Activated T-helper 1 cell treated with anti-CD3 and anti-CD28 coated beads, Interleukin-12 subunit alpha, Interleukin-12 subunit beta, Interleukin-2, Interleukin-4 antibody, amounts not matched to agents 30 ng/mL and 10 ng/mL and 1 ng/mL, durations not matched to agents 14 hours and 24 hours and 36 hours (primary cell): ENCODE measurements at places on chromosomes 1 and 21. TPM values are rescaled to one million over a fixed set of nuclear protein-coding genes. Genes with fewer than 3 reads are reported as not detected.

TCHHL1 gene
- total RNA-seq = not detected in 2 replicates

CFAP57 gene
- total RNA-seq = not detected in 2 replicates

DNA sequence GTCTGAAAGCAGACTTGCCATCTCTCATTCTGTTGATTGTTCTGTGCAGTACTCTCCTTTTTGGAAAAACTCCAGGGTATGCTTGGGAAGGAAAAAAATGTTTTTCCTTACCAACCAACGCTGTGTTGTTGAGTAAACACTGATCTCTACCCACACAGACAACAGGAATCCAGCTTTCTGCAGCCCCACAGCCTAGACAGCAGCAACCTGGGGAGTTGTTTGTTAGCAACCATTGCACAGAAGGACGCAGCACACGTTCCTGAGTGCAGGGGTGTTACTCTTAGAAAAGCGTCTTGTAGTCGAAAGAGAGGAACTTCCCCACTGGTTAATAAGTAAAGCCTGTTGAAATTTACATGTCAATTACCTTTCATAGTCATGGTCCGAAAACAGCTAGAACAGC, 56.6 kb downstream of the SMYD2 start:
- no peak for DNase-seq

DNA sequence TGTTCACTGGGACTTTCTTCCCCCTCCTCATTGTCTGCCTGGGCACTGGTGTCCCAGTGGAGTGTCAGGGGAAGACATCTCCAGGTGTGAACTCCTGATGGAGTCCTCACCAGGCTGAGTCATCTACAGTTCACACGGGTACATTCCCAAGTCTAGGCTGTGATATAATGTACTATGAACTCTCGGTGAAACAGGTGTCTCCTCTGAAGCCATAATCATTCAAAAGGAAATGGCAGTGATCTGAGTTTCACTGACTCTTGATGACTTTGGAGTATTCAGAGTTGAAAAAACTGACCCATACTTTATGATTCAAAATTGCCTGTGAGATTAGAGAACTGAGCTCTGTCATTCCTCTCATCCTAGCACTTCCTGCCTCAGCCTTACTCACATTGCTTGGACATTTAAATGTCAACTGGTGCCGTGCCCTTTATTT, 9.1 kb downstream of the LAMC2 start:
- no peak for DNase-seq

GRCh38 chr1:175499595-175500382, 243.6 kb downstream of the TNR start:
- no peak for DNase-seq

GRCh38 chr21:38306433-38307141, 49.8 kb downstream of the KCNJ15 start:
- DNase-seq = no peak
